ENCODE measurements at places on chromosomes 5 and 9. TPM values are rescaled to one million over a fixed set of nuclear protein-coding genes. Genes with fewer than 3 reads are reported as not detected.

The CYLC2 gene
- total RNA-seq, result not detected

The NMUR2 gene
- total RNA-seq, result not detected

The TAS2R1 gene
- total RNA-seq, result not detected

The MAMDC4 gene
- total RNA-seq, result not detected

The PCDHAC1 gene
- 0.16 TPM for total RNA-seq

The GLRA1 gene
- not detected for total RNA-seq

The SLC6A7 gene
- not detected for total RNA-seq

The TNFSF15 gene
- total RNA-seq, result 2.4 TPM

The ODF2 gene
- total RNA-seq, result 10.5 TPM

The PCDHA10 gene
- 0.09 TPM for total RNA-seq

The SLC25A48 gene
- not detected for total RNA-seq

The NR6A1 gene
- total RNA-seq, result 1.2 TPM

The SLC30A5 gene
- 28.5 TPM for total RNA-seq

The LCN9 gene
- not detected for total RNA-seq

Data from fibroblast of the aortic adventitia (primary cell).